ENCODE measurements at places on chromosomes 5 and 9. TPM values are rescaled to one million over a fixed set of nuclear protein-coding genes. Genes with fewer than 3 reads are reported as not detected.

The SPARC gene
- total RNA-seq, result 1,186 TPM

- H3K27me3 ChIP-seq, result peaks cover 6% of the 10 kb centered on the region
- no peaks in the 10 kb centered on the region for H3K36me3 ChIP-seq
- no peak overlapping the region for H3K27ac ChIP-seq
- DNase-seq, result no peak
- no peaks in the 10 kb centered on the region for H3K4me1 ChIP-seq
Observed at GRCh38 chr9:135329571-135330306, 149.8 kb upstream of the PPP1R26 start.

The GALNT12 gene
- total RNA-seq, result 26.3 TPM

The GDNF gene
- not detected for total RNA-seq

The TNFSF15 gene
- 5.6 TPM for total RNA-seq

The PRSS3 gene
- 1.3 TPM for total RNA-seq

DNA sequence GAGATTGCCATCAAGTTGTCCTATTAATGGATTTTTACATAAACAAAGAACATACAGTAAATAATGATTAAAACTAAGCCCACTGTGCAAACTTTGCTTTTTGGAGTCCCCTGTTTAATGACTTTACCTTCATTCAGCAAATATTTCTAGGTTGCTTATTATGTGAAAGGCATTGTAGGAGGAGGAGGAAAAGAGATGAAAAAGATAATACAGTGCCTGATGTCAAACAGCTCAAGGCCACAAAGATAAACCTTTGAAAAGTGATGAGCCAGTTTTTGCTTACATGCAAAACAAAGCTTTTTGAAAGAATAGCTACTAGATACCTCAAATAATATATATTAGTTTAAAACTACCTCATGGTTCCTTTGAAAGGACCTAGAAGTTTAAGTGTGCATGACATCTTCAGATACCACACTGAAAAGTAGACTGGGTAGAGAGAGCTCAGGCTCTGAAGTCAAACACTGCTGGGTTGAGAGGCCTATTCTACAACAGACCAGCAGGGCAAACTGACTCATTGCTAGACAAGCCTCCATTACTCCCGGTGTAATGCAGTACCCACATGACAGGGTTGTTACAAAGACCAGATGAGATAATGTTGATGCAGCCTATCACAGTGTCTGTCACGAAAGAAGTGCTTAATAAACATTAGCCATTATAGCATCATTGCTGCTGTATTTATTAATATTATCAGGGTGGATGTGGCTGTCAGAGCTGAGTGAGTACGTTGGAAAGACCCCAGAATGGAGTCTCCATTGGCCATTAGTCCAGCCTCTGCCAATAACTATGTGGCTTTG is 11.8 kb downstream of the DEPDC1B start:
- H3K27me3 ChIP-seq, result no peaks in the 10 kb centered on the region
- H3K36me3 ChIP-seq, result peaks cover 5% of the 10 kb centered on the region
- no peak for DNase-seq
- no peaks in the 10 kb centered on the region for H3K4me1 ChIP-seq
